ENCODE measurements at places on chromosomes 13 and 19. TPM values are rescaled to one million over a fixed set of nuclear protein-coding genes. Genes with fewer than 3 reads are reported as not detected.
A peak's percentile ranks its signal among the peaks of the same experiment; 100 is the strongest.

Gene C13orf42
- not detected for total RNA-seq

Gene PLK5
- total RNA-seq, result not detected

Gene MAN2B1
- 118 TPM for total RNA-seq

Gene PRODH2
- not detected for total RNA-seq

Gene NDUFA7
- total RNA-seq, result 90.9 TPM

DNA sequence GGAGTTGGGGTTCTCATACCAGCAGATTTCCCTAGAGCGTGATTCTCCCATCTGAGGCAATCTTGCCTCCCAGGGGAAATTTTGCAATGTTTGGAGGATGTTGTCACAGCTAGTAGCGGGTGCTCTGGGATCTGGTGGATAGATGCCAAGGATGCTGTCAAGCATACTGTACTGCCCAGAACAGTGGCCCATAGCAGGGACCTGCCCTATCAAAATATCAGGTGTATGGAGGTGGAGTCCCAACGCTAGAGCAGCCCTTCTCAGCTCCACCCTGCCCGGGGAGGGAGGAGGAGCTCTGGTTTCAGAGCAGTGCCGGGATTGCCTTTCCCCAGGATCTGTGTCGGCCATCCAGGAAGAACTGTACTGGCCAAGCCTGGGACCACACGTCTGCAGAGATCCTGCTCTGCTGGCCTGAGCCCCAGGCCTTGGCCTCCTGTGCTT lies 10.9 kb upstream of the QTRT1 start:
- DNase-seq, result no peak

GRCh38 chr19:12789098-12789903 lies 2.0 kb upstream of the JUNB start:
- DNase-seq, result peak; percentile 67

GRCh38 chr19:18110609-18111232 lies 13.1 kb downstream of the MAST3 start:
- DNase-seq, result no peak

DNA sequence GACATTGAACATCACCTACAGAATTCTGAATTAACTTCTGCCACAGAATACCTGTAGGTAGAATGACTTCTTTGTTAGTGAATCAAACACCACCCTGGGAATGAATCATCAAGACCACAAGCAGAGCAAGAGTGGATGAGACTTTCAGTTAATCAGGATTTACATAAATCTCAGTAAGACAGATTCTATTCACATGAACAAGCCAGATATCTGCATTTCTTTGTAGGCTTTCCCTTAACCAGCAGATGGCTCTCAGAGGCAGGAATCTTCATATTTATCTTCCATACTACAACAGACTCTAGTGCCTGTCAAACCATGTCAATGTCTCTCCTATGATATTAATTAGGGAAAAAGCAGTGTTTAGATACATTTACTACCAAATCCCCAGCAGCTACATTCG lies 412.1 kb downstream of the KLF12 start:
- DNase-seq, result peak; percentile 22

DNA sequence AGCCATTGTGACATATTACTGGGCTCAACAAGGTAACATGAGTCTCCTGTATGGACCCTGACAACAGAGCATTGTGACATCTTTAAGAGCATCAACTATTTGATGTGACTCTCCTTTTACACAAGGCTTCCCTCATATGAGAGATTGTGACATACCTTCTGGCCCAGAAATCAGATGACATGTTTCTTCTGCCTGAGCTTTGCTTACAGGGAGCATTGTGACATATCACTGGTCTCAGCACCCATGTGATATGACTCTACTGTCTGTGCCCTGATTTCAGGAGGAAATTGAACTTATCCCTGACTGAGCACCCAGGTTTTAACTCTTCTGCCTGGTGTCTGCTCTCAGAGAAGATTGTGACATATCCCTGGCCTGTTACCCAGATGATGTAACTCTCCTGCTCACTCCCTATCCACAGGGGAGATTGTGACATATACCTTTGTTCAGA lies 15.9 kb upstream of the ZNF681 start:
- no peak for DNase-seq

Gene ZNF780B
- total RNA-seq, result 18.8 TPM

- DNase-seq, result no peak
Observed at GRCh38 chr19:18164072-18164471, 9.5 kb upstream of the IFI30 start.
